ENCODE measurements at places on chromosomes 2 and 18.

- no peak for DNase-seq
Measured at GRCh38 chr2:204205538-204205937, 269.0 kb downstream of the ICOS start.

DNA sequence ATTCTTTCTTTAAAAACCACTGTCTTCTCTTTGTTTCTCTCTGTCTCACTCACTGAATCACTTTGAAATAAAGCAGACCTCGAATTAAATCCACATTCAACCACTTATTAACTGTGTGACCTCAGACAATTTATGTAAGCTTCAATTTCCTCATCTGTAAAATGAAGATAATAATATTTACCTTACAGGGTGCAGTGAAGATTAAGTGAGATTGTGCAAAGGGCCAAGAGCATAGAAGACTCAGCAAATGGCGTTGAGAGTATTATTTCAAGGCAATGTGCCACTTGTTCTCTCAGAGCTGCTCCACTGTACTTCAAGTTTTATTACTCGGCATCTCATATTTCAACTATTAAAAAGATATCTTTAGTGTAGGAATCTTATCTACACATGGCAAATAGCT, 454.2 kb upstream of the HNRNPA3 start:
- DNase-seq = no peak

GRCh38 chr2:1602278-1603010, 141.9 kb downstream of the PXDN start:
- no peak for DNase-seq

GRCh38 chr2:172089633-172090032, 4.3 kb downstream of the DLX1 start:
- DNase-seq = no peak

DNA sequence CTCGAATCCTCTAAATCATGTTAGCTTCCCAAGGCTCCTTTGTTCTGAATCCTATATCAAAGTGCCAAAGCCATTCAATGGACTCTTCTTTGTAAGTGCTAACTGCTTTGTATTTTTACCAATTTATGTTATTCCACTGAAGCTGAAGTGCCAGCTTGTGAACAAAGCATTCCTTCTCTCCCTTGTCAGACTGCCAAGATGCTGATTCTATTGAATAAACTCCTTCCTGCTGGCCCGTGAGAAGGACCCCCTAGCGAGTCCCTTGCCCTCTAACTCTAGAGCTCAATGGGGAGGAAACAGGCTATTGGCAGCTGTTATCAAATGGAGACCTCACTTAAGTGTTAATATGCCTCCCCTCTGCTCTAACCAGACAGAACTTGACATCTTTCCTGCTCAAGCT, 1097.9 kb upstream of the CNTNAP5 start:
- no peak for DNase-seq

DNA sequence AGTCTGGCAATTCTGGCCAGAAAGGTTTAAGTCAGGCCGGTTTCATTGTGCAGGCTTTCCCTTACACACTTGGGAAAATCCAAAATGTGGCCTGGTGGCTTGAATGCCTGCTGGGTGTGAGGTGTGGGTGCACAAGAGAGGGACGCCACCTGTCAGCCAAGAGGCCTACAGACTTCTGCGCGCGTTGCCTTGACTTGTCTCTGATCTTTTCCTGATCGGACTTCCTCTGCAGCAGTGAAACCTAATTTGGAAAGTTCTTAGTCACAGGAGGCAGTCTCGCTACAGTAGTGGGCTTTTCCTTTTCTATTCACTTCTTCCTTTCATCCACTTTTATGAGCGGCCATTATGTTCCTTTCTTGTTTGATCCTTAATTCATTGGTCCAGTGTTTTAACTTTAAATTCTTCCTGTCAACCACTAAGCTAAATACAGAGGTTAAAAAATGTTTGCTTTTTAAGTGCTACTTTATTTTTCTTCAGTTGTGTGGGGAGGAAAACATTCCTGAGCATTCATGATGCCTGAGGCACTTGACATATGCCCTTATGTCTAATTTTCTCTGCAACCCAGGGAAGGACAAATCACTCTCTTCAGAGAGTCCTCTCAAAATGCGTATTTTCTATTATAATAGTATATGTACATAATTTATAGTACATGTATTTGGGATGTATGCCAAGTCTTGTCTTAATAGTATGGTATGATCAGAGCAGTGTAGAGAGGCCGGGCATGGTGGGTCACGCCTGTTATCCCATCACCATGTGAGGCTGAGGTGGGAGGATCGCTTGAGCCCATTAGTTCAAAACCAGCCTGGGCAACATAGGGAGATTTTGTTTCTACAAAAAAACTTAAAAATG, 128.9 kb downstream of the WDSUB1 start:
- no peak for DNase-seq

GRCh38 chr2:147172493-147173188, 672.2 kb upstream of the ACVR2A start:
- no peak for DNase-seq

DNA sequence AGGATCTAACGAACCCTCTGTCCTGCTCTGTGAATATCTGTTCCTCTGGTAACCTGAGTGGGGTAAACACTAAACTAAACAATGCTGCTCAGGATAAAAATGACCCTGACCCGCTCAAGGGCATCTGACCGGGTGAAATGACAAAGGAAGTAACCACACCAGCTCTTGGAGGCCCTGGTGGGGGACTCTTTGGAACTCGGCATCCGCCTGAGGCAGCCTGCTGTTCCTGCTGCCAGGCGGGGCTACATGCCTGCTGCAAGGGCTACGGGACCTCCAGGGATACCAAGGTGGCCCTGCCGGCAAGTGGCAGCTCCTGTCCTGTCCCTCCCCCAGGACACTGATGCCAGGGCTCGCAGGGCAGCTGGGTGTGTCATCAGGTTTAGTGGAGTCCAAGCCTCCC, 273.3 kb downstream of the HDAC4 start:
- DNase-seq = no peak

GRCh38 chr2:190862571-190862991, 18.0 kb upstream of the GLS start:
- no peak for DNase-seq

DNA sequence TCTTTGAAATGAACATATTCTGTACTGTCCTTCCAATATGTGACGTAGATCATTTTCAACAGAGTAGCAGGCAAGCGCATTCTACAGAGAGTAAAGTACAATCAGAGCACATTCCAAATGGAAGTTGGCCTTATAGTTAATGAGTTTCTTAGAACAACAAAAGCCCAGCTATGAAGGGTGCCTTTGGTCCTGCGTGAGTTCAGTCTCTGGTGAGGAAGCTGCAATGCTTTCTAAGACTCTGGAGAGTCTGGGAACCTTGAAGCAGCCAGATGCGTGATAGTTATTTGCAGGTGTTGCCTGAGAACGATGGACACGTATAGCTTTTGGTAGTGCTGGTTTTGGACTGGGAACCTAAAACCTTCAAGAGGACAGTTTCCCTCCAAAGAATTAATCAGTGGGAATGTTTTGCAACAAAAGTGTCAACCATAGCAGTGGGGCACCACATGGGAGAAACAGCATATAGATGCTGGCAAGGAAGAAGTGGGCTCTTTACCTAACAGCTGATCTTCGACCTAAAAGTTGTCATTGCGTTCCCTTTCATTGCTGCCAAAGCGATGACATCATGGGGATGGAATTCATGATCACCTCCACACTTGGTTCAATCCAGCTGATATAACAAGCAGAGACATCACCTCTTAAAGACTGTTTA, 9.3 kb upstream of the SNORC start:
- DNase-seq = no peak

DNA sequence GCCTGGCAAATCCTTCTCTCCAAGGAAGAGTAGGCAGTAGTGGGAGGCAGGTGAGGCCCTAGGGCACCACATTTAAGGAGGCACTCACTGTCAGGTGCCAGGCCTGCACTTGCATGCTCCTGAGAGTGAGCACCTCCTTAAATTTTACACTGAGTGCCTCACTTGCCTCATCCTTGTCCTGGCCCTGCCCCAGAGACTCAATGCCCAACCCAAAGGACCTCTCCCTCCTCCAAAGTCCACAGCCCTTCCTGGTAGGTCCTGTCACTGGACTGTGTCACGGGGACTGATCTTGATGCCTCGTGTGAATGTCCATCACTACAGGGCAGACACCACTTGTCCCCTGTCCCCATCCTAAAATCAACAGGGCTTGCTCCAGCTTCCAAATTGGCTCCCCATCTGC, 235.6 kb downstream of the ZBTB7C start:
- DNase-seq = no peak

- DNase-seq = no peak
Measured at GRCh38 chr18:74492259-74492658, 3.9 kb upstream of the CNDP2 start.

DNA sequence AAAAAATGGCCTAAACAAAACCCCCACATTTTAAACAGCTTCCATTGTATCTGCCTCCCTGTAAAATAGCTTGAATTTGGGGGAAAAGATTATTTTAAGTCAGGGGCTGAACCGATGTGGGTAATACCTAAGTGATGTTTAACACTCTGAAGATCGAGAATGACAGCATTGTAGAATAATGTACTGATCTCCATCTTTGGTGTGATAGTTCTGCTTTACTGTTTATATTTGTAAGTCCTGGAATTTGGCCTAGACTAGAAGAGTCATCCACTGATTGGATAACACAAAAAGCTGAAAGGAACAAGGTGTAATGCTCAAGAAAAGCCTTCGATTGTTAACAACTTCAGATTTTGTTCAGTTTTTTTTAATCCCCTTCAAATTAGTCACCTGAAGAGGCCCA, 53.8 kb upstream of the CCDC68 start:
- DNase-seq = no peak

DNA sequence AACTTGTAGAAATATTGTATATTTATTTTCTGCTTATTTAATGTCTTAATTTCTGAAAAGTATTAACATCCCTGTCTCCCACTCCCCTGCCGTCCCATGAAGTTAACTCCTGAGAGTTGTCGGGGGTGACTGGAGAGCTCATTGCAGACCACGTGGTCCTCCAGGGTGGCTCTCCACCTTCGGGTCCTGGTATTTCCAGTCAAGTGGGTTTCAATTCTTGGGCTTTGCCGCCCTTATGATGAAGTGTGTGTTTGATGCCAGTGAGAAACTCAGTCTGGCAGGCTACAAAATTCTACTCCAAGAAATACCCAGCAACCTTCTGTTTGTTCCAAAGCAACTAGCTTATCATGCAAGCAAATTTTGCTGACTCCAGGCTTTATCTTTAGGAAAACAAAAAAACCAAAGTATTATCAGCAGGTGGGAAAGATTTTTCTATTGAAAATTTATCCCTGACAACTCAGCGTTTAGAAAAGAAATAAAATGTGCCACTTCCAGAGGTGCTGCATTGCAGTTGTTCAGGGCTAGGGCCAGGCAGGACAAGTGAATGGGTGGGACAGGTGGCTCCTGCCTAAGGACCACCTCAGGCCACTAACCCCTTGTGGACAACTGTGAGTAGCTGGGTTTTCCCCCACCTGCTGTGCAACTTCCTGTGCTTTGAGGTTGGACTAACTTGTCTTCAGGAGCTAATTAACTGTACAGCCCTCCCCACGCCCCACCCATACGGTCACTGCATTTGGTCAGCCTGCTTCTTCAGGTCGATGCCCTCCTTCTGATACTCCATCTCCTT, 46.6 kb downstream of the BCL2L11 start:
- no peak for DNase-seq

GRCh38 chr18:9032519-9032918, 70.0 kb upstream of the NDUFV2 start:
- DNase-seq = no peak

DNA sequence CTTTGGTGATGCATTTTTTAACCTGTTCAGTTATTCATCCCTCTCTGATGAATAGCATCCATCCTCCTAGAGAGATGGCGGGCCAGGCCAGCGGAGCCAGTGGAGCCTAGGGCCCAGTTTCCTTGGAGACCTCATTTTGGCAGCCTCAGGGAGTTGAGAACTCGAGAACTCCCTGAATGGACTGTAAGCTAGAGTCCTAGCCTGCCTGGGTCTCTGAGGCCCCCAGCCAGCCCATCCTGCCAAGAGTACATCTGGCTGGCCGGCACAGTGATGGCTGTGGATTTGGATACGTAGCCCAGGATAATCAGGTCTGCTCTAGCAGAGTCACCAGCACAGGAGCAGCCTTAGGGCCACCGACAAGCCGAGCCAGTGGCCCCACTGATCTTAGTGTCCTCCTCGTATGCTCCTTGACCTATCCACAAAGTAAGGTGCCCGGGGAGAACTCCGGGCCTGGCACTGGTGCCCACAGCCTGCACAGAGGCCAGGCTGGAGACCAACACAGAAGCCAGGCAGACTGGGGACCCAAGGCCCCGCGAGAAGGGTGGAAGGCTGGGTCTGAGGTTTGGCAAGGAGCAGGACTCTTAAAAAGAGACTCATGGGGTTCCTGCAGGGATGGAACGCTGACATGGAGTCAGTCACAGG, 110.5 kb upstream of the MCFD2 start:
- DNase-seq = no peak

DNA sequence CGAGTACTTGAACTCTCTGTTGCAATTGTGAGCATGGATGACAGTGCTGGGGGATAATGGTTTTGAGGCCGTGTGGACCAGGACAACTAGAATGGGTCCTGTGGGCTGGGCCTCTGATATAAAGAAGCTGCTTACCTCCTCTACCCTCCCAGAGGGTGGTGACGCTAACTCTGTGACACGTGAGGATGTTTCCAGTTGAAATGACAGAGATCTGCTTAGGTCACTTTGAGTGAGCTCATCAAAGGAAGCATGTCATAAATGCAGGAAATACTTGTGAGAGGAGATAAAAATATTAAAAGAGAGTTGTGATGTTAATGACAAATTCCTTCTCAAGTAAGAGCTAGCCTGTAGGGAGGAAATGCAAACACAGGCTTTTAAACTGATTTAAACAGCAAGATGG, 16.4 kb downstream of the RMC1 start:
- DNase-seq = no peak

DNA sequence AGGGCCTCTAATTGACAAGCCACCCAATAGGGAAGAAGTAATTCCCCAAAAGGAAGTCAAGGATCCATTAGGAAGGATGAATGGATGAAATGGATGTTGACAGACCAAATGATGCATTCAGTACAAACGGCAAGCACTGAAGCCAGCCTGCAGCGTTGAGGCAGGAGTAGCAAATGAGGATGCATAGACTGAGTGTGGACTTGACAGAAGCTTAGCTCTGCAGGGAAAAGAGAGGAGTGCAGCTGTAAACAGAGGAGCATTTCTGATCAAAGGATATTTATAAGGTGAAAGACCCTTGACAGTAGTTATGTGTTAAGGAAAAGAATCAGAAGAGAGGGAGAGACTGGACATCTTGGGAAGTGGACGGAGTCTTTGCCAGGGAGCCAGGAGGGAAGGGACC, 253.2 kb upstream of the RAB12 start:
- no peak for DNase-seq

- no peak for DNase-seq
Measured at GRCh38 chr2:37581433-37581832, 90.0 kb downstream of the CDC42EP3 start.

- no peak for DNase-seq
Measured at GRCh38 chr2:105858868-105859693, 114.4 kb downstream of the NCK2 start.

GRCh38 chr2:147515213-147515612, 329.6 kb upstream of the ACVR2A start:
- no peak for DNase-seq
